ENCODE measurements at places on chromosomes 4 and X.

DNA sequence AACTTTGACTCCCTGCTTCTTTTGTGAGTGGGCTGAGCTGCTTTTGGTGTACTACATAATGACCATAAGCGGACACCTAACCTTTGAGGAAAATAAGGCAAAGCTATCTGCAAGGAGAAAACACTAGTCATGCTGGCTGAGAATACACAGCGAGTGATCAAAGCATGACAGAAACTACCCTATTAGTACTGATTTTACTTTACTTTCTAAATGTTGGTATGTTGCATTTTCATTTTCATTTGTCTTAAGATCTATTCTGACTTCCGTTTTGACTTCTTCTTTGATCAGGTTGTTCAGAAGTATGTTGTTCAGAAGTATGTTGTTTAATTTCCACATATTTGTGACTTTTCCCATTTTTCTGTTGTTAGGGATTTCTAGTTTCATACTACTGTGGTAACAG lies 361.1 kb downstream of the TRAM1L1 start:
- DNase-seq: no peak

DNA sequence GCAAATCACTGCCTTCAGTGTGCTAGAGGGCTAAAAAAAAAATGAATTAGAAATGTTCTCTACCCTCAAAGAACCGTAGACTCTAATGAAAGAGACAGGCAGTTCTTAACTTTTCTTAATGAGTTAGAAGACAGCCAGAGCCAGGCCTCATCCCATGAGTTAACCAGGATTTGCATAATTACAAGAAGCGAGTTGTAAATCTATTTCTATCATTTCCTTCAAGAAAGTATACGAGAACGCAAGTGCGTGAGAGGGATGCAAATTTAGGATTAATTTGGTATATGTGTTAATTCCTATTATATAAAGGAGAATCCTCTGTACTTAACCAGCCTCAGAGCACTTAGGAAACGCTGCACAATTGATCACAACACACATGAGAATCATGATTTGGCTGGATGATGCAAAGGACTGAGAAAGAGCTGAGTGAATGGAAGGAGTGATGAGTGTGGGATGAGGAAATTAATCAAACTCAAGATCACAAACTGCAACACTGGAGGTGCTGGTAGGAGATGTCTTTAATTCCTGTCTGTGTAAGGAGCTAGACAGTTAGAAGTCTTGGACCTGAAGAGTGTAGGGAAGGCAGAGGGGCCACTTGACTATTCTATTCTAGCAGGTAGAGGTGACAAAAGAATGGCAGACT lies 157.2 kb downstream of the ATP10D start:
- DNase-seq: no peak

GRCh38 chrX:30212172-30212571 lies 3.2 kb upstream of the MAGEB2 start:
- DNase-seq: no peak

DNA sequence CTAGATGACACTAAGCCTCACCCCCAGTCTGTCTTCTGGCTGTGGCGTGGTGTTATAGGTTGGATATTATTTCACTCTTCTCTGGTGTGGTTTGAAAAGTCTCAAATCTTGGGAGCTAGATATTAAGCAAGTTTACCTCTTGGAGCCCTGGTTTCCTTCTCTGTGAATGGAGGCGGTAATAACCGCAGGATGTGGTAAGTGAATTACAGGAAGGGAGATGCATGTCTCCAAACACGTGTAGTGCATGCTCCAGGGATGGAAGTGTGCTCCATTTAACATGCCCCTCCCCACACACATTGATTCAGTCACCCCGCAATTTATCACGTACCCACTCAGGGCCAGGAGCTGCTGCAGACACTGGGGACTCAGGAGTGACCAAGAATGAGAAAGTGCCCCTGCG lies 4.9 kb downstream of the ZNF275 start:
- peak; percentile 5 for DNase-seq

GRCh38 chr4:38623260-38623659 lies 40.7 kb upstream of the KLF3 start:
- DNase-seq: no peak

GRCh38 chr4:123996718-123997510 lies 600.3 kb downstream of the SPRY1 start:
- DNase-seq: no peak

DNA sequence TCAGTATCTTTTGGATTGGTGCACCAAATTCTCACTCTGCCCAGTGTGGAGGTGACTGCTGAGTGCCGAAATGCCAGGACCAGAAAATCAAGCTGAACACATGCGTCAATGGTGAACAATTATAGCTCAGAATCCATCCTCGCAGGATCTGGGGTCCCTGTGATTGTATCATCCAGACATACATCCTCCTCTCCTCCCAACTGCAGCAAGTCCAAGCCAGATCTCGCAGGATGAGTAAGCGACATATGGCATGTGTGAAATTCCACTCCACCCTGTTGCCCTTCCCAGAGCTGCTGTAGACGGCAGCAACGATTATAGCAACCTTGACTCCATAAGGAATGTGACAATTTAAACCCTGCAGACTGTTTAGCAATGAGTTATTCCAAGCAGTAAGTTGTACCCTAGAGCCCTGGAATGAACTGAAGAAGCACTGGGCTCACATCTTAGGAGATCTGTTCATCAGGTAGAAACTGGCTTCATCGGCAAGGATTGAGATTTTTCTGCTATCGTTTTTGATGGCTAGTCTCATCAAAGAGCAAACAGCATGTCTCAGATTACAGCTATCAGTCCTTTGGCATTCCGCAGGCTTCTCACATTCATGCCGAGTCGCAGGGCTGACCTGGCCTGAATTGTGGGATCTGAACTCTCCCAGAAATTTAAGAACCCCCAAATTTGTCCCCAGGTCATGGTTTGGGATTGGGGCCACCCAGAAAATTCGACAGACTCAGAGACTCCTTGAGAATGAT lies 35.5 kb upstream of the SORBS2 start:
- DNase-seq: no peak

- DNase-seq: no peak
These were observed 64.4 kb upstream of the KLHL13 start for GRCh38 chrX:118181030-118181429.

- DNase-seq: no peak
These were observed 33.9 kb downstream of the GPRIN3 start for GRCh38 chr4:89273741-89274141.

GRCh38 chrX:13659063-13659462 lies 6.1 kb downstream of the TCEANC start:
- peak; percentile 51 for DNase-seq

GRCh38 chr4:173397604-173398003 lies 1.3 kb downstream of the SCRG1 start:
- DNase-seq: no peak

DNA sequence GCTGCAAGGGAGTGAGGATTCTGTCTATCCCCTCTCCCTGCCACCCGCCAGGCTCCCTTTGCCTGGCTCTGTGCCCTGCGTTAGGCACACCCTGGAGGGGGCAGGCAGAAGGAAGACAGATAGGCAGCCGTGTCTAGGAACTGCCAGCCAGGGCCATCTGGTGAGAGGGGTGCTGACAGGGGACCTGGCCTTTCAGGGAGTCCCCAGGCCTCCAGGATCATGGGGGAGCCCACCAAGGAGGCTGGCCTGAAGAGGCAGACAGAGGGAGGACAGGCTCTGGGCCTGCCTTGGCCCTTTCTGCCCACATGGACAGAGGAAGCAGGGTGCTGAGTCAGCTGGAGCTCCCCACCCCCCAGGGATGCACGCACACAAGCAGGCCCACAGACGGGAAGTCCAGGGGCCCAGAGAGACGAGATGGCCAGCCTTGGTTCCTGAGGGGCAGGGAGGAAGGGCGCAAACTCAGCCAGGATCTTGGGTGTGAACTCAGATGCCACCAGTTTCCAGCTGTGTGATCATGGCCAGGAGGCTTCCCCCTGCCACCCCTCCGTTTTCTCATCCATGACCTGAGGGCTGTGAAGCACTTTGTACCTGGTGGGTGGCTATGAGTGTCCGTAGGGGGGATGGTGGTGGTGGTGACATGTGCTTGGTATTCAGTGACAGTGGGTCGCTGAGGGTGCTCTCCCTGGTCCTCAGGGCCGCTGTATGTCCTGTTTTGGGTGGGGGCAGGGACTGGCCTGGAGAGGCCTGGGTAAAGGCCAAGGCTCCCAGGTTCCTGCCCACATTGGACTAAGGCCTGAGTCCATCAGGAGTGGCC lies 1.8 kb downstream of the SH3BP2 start:
- DNase-seq: peak; percentile 90

DNA sequence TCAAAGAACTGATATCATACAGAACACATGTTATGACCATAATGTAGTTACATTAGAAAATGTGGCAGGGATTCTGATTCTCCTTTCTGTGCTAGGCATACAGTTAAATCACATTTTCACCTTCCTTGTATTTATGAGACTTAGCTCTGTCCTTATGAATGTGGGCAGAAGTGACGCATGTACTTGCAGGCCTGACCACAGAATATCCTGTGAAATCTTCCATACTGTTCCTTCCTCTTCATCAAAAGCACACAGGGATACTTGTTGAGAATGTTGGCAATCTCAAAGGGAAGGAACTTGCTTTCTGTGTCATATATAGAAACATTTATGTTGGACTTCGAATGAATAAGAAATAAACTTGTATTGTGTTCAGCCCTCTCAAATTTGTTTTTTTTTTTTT lies 17.2 kb upstream of the MYOZ2 start:
- no peak for DNase-seq

DNA sequence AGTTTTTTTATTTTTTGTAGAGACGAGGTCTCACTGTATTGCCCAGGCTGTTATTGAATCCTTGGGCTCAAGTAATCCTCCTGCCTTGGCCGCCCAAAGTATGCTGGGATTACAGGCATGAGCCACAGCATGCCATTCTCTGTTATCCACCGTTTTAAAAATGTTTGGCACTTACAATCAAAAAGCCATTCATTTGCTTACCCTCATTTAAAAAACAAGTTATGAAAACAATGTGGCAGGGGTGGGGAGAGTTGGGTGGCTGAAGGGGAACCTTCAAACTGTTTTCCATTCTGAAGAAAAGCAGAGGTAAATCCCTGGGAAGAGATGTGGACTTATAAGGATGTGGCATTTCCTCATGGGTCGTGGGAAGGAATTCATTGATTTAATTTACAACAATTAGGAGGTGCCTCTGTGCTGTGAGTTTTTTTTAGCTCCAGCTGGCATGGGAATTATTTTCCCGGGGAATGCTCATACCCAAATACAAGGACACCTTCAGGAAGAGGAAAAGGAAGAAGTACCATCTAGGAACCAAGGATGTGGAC lies 103.5 kb downstream of the MID1 start:
- DNase-seq: no peak

DNA sequence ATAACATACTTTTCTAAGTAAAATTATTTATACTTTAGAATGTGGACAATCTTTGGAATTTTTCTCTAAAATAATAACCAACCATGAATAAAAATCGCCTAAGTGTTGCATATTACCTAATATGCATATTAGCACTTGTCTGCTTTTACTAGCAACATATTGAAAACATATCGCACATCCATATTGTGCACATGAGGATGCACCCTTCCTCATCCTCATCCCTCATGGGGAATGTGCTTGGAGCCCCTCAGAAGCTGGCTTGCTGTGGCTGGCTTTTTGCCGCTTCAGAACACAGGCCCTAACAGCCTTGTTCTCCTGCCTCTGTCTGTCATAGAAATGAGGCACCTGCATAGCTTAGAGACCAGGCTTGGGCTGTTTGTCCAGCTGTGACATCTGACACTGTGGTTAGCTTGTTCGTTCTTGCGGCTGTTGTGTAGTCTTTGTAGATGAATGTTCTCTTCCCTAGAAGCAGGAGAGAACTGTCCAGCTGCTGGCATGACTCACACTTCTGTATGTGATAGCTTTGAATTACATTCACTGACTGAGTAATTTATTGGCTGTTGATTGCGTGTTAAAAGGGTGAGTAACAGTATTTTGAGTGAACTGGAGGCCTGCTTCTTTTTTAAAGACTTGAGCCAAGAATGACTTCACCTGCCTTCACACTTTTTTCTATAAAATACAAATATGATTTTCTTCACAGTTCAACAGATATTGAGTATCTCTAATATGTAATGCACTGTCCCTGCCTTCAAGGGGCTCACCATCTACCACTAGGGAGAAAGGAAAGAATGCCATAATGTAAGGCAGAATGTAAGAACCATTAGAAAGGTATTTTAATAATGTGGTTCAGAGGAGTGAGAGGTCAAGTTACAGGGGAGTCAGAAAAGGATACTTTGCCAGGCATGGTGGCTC lies 81.9 kb downstream of the HMGB2 start:
- DNase-seq: peak; percentile 90

- DNase-seq: peak; percentile 57
These were observed 23.3 kb upstream of the BCOR start for GRCh38 chrX:40120838-40121580.

DNA sequence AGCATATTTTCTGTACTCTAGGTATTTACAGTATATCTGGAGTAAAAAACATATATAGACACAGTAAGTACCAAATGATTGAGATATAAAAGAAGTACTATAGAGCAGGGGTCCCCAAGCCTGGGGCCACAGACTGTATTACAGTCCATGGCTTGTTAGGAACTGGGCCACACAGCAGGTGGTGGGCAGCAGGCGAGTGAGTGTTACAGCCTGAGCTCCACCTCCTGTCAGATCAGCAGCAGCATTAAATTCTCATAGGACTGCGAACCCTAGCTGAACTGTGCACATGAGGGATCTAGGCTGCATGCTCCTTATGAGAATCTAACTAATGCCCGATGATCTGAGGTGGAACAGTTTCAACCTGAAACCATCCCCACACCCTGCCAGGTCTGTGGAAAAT lies 300.7 kb downstream of the NR3C2 start:
- no peak for DNase-seq

DNA sequence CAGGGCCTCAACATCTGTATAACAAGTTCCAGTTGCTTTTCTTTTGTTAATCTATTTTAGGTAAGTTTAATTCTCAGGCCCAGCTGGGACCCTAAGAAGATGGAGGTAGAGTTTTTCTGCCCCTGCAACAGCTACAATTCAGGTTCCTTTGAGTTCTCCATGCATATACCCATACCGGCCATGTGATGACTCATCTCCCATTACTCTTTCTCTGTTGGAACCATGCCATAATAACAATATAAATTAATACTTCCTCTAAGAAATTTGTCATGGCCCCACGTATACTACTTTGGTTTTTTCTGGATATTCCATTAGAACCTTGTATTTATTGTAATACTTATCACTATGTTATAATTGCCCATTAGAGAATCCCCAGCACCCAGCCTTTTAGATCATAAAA lies 1.3 kb upstream of the INTU start:
- DNase-seq: peak; percentile 28

GRCh38 chrX:46549914-46550313 lies 4.7 kb upstream of the ZNF674 start:
- DNase-seq: no peak

DNA sequence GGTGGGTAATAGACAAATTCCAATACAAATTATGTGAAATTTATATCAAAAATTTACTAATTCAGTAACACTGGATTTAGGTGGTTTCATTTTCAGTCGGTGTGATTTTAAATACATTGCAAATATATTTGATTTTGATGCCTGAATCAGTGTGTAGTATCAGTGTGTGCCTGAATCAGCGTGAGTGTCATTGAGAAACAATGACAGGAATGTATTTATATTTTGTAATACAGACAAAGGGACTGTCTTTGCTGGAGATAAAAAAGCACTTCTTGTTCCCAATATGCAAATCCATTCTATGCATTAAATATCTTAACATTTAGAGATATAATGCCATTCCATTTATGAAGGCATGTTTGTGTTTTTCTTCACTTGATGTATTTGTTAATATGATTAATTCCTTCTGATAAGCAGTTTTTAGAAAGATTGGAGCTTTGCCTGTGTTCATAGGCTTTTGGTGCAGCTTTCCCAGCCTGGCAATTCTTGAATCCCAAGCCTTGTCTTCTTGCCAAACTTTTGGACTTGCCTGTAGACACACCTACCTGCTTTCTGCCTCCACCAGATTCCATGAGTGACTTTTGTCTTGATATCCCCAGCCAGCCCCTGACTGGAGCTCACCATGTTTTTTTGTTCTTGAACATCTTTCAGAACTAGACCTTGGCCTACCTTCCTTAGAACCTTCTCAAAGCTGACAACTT lies 243.8 kb downstream of the ADGRL3 start:
- DNase-seq: no peak

All from hematopoietic multipotent progenitor cell treated with erythropoietin and hydrocortisone succinate and interleukin-3 and kit ligand, for 4 days (in vitro differentiated cells).